ENCODE measurements at places on chromosomes 5 and 9. TPM values are rescaled to one million over a fixed set of nuclear protein-coding genes. Genes with fewer than 3 reads are reported as not detected.

SLC45A2 gene
- not detected for total RNA-seq

PCDHB13 gene
- total RNA-seq, result 3.2 TPM

SH3TC2 gene
- total RNA-seq, result 11.8 TPM

TNPO1 gene
- 209 TPM for total RNA-seq

ACTBL2 gene
- 0.05 TPM for total RNA-seq

GPR150 gene
- not detected for total RNA-seq

RGMB gene
- 41.2 TPM for total RNA-seq

CCNI2 gene
- total RNA-seq, result not detected

CARD19 gene
- total RNA-seq, result 36.9 TPM

GRCh38 chr9:93234600-93234999 is 50.7 kb downstream of the WNK2 start:
- DNase-seq, result no peak

GRCh38 chr9:76366275-76366674 is 28.0 kb downstream of the RFK start:
- no peak for DNase-seq

GRCh38 chr9:131252120-131252519 is 24.2 kb downstream of the FAM78A start:
- no peak for DNase-seq

- no peak for DNase-seq
Measured at GRCh38 chr9:92949266-92949982, 2.1 kb downstream of the FGD3 start.

- DNase-seq, result no peak
Measured at GRCh38 chr5:161190778-161191177, 338.8 kb upstream of the ATP10B start.

- DNase-seq, result no peak
Measured at GRCh38 chr5:119366540-119366881, 10.7 kb downstream of the TNFAIP8 start.

DNA sequence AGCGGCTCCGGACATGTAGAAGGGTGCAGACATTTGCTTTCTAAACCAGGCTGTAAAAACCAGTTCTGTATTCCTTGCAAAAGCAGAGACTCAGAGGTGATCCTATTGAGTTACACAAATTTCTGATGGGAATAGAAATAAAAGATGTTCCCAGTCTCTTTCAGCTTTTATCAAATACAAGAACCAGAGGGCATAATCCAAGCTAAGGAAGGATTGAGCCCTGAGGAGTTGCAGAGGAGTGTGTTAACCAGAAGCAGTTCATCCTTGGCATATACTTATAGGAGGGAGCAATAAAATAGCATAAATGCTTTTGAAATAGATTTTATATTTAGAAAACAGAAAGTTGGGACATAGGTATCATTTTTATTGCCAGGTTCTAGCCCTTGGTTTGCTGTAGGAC is 75.3 kb downstream of the KIF4B start:
- no peak for DNase-seq

DNA sequence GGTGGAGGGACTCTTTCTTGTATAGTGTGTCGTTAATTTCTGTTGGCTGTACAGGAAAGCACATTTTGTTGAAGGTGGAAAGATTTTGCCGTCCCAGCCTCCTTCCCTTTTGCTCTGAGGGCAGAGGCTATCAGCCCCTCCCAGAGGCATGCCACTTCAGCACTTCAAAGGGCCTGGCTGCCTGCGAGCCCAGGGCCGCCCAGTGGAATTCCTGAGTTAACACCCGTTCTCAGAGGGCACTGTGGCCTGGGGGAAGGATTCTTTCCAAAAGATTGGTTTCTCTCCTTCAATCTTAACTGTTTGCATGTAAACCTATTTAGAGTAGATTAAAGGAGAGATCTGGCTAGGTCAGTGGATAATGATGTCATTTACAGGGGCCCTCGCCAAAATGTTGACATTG is 238.6 kb downstream of the FANCC start:
- DNase-seq, result no peak

DNA sequence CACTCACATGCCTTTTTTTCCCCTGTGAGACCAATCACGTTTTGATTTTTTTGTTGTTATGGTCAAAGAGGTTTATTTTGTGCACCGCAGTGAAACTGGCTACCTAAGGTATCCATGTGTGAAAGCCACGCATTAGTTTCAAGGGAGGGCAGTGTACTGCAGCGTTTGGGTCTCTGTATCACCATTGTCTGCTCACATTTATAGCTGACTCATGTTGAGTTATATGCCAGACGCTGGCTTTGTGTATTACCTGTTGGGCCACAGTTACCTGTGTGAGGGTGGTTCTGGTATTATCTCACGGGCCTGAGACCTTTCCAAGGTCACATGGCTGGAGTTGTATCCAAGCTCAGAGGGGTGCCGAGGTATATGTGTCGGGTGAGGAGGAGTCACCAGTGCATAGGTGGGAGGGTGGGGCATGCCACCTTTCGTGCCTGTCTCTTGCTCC is 75.8 kb downstream of the ARHGAP26 start:
- DNase-seq, result no peak

DNA sequence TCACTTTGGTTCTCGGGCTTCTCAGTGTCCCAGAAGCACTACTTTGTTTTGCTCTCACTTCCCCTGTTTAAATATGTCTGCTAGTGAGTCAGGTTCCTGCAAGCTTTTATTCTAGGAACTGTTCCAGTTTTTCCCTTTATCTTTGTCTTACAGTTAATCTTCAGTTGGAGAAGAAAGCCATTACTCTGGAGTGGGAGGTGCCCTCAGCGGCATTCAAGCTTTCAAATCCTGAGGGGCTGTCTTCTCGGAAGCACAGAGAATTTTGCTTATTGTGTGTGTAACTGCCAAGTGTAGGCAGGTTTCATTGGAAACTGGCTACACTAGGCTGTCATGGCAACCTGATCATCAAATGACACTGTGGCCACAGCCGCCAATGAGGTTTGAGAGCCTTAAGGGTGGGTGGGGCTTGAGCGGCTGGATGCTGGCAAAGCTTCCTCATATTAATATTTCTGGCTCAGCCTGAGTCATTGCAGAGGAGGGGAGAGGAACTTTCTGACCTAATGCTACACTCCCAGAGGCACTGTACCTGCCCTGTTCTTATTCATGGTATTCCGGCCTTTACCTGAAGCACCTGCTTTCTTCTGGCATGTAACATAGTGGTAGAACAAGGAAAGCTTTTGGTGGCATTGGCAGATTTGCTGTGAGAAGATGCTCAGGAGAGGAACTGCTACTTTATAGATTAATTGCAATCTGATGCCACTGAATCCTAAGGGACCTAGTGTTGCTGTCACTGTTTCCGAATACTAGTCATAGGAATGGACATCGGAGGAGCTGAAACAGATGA is 26.3 kb downstream of the SLC25A25 start:
- DNase-seq, result peak; percentile 96

DNA sequence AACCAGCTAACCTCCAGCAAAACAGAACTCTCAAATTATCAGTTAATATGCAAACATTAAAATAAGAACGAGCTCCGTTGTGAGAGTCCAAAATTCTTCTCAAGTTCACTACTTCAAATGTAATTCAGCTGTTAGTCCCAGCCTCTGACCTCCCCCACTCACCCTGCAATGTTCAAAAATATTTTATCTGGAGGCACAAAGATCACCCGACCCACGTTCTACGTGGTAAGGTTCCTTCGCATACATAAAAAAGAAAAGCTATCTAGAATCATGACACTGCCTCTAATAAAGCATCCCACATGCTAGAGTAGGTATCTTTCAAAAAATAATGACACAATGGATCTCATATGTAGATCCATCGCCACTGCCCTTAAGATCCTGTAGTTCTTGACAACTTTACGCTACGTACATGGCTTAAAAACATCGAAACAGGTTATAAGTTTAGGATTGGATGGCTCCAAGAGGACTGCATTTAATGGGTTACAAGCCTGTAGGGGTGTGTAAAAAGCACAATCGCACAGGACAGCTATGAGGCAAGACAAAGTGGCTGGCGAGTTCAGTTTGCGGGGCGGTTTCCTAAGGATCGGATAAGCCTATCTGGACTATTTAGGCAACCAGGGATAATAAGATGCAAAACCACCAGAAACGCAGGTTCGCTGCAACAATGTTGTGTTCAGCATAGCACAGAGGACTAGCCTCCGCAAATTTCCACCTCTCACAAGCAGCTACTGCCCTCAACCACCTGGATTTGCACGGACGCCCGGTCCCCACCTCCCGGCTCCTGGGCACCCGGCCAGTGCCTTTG is 969 bp downstream of the CLK4 start:
- no peak for DNase-seq

DNA sequence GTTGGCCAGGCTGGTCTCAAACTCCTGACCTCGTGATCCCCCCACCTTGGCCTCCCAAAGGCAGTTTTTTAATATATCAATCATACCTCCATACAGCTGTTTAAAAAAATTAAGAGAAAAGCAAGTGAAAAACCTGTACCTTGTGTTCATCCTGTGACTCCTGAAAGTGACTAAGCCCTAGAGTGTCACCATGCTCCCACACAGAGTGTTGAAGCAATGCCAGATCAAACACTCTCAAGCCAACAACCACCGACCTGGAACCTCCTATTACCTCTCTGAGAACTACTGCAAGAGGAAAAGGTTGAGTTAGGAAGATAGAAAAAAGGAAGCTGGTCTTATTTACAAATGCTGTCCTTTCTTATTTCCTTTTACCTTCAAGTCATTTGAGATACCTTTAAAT is 123.5 kb downstream of the RASEF start:
- no peak for DNase-seq

DNA sequence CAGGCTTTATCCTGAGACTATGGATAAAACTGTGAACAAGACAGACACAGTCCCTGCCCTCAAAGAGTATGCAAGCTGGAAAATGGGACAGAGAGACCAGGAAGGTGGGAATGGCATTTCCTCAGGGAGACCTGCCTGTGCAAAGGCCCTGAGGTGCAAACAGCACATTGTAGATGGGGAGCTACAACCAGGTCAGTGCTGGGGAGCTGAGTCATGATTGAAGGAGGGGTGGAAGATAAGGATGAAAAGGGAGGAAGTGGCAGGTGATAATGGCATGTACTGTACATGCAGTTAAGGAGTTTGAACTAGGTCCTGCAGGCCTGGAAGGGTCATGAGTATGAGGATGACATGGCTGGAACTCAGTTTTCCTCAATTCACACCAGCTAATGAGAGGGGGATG is 75.5 kb upstream of the BOD1 start:
- no peak for DNase-seq

GRCh38 chr9:93826209-93826608 is 128.9 kb downstream of the BARX1 start:
- no peak for DNase-seq

DNA sequence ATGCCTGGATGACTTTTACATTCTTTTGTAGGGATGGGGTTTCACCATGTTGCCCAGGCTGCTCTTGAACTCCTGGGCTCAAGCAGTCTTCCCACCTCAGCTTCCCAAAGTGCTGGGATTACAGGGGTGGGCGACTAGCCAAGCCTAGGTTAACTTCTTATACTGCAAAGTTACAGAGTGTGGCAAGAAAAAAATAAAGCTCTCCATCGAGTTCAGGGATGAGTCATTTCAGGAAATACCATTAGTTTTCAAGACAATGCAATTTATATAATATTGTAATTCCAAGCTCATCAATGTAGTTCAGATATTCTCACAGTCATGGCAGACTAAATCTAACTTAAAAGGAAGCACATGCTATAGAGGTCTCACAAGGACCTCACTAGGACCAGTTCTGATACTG is 11.5 kb upstream of the ABO start:
- no peak for DNase-seq

- no peak for DNase-seq
Measured at GRCh38 chr5:72160329-72160728, 53.1 kb downstream of the MAP1B start.

- no peak for DNase-seq
Measured at GRCh38 chr5:168432903-168433302, 53.4 kb upstream of the RARS1 start.
